ENCODE measurements at places on chromosomes 11 and 22.

- no peak for DNase-seq
These were observed 43.7 kb downstream of the RAB6A start for GRCh38 chr11:73717136-73717535.

GRCh38 chr11:93072229-93072914, 102.9 kb downstream of the MTNR1B start:
- DNase-seq, result no peak

DNA sequence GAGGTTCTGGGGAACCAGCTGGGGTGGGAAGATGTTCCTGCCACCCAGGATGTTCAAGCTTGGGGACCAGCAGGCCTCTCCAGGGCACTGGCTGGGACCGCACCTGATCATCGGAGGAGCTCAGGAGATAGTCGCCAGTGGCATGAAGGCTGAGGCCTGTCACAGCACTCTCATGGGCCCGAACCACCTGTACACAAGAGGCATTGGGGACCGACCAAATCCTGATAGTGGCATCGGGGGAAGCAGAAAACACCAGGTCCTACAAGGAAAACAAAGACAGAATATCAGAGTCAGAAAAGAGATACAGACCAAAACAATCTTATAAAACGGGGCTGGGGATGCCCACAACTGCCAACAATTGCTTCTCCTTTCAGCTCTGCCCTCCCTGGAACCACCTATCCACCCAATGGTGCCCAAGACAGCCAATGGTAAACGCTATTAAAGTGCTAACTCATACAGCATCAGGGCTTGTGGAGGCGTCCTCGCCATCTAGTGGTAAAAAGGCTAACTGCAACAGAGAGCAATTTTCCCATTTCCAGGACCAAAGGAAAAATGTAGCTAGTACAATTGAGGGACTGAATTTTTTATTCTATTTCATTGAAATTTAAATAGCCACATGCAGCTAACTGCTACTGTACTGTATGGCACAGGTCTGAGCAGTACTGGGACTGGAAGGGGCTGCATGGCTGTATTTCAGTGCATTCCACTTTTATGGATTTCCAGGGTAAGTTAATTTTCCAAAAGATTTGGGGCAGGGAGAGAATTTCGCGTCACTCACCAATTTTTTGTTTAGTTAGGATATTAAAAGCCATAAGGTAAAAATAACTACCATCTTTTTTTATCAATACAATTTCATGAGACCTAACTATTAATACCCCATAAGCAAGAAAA, 7.1 kb downstream of the PRPF19 start:
- peak; percentile 61 for DNase-seq

DNA sequence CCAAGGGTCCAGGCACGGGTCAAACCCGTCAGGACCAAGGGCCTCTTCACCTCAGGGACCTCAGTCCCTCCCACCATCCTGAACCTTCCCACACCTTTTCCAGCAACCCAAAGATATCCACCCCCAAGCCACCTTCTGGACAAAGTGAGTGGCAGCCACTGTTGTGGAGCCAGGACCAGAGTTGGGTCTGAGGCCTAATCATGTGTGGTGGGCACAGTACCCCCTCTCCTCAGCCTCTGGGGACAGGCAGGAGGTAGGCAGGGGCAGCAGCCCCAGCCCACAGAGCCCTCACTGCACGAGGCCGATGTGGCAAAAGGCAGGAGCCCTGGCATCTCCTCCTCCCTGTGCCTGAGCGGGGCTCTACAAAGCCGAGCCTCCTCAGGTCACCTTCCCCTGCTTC, 2.5 kb downstream of the KCNJ11 start:
- DNase-seq, result no peak

GRCh38 chr11:9708544-9708943, 44.7 kb downstream of the SWAP70 start:
- DNase-seq, result no peak

- DNase-seq, result no peak
These were observed 1.6 kb downstream of the CADM1 start for GRCh38 chr11:115502636-115503082.

GRCh38 chr11:115959081-115959486, 454.9 kb upstream of the CADM1 start:
- no peak for DNase-seq

DNA sequence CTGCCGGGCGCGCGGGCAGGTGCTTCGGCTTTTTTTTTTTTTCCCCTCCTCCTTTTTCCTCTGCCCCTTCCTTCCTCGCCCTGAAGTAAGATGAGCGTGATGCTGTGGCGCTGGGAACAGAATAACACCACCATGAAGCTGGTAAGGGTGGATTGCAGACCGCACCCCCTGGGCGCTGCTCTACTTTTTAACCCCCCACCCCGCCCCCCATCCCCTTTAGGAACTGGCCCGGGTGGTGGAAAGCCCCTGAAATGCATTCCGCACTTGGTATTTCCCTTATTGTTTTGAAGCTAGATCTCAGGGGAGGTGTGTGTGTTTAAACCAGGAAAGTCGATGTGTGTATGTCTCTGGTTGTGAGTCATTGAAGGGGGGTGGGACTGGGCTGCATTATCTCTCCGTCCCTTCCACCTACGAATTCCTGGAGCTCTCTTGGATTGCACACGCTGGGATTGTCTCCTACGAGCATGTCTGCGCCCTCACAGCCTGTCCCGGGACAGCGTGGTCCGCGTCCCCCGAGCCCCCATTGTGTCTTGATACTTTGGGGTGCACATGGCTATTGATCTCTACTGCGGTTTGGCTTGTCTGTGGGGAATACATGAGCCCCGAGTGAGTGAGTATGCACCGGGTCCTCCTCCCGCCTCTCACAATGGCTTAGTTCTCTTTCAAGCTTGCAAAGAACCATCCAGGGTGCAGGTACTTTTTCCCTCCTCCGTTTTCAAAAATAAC, 64.9 kb downstream of the NAV2 start:
- DNase-seq, result peak; percentile 70

DNA sequence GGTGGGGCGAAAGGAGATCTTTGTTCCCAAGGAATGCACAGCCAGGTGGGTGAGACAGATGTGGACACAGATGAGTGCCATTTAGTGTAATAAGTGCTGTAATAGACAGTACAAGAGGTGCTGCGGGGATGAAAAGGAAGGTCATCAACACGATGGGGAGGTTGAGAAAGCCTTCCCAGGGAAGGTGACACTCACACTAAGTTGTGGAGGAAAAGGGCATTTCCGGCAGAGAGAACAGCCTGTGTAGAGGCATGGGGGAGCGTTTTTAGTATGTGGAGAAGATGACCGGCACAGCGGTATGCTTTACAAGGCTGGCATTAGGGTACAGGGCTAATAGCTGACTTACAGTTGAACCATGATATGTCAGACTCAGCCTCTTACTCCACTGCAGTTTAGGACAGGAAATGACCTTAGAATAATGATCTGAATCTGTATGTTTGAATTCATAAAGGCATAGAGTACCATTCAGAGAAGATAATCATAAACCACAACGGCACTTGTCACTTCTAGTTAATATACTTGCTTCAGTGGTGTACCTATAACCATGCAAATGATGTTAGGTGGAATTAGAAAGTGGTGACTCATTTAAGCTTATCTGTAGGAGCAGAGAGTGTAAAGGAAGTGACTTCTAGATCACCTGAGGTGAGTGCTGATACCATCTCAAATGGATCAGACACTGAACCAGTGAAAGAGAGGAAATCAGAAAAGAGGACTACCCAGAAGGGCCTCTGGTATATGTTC, 60.6 kb downstream of the FAM83F start:
- DNase-seq, result no peak

GRCh38 chr22:37633089-37633624, 6.3 kb upstream of the SH3BP1 start:
- DNase-seq, result no peak

DNA sequence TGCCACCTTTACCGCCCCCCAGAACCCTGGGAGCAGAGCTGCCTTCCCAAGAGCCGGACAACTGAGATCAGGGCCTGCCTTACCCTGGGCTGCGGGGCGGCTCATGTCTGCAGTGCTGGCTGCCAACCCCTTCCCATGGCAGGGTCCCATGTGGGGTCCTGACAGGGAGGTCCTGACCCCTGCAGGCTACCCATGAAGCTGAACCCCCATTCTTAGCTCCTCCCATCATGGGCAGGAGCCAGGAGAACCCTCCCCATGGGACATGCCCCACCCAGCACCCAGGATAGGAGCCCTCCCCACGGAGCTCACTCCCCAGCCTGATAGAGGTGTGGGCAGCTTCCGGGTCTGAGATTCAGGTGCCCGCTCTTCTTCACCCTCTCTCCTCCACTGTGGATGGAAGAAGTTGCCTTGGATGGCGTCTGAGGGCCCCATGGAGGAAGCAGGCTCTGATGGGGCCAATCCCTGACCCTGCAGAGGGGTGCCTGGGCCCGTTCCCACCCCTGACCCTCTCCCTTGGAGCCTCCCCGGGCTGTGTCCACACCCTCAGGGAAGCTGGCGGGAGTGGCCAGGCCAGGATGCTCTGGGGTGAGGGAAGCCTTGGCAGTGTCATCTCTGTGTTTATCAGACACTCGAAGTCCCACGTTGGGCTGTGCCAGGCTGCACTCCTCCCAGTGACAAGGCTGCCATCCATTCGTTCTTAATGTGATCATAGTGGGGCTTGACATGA, 1508.2 kb downstream of the BRD1 start:
- DNase-seq, result no peak

- no peak for DNase-seq
These were observed 75.3 kb upstream of the MTNR1B start for GRCh38 chr11:92894197-92894596.

- DNase-seq, result peak; percentile 86
These were observed 8.1 kb downstream of the YWHAH start for GRCh38 chr22:31952472-31952871.

- no peak for DNase-seq
These were observed 17.1 kb upstream of the LRP5 start for GRCh38 chr11:68295271-68295670.

DNA sequence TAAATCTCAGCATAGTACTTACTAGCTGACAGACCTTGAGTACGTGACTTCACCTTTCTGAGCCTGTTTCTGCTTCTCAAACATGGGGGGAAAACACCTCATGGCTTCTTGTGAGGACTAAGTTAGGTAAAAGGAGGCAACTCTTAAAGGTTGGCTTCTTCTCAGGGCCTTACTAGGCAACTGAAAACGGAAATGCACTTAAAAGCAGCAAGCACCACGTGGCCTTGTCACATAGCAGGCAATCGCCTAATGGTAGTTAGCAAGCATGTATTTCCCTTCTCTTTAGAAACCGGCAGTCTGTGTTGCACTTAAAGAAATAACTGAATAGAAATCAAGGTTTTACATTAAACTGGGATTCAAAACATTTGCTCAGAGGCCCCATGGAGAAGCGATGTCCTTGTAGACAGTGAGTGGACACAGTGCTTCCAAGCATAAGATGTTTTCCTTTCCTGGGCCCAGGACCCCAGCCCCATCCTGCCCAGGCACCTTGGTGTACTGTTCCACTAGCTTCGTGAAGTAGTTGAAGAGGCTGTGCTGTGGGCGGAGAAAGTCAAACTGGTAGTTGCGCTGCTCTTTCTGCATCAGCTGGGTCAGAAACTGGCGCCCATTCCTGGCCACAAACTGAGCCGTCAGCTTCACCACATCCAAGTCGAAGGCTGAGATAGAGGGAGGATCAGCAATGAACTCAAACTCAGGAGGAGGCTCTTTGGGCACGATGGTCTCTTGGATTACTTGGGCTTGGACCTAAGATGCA, 12.1 kb downstream of the SF3A1 start:
- no peak for DNase-seq

DNA sequence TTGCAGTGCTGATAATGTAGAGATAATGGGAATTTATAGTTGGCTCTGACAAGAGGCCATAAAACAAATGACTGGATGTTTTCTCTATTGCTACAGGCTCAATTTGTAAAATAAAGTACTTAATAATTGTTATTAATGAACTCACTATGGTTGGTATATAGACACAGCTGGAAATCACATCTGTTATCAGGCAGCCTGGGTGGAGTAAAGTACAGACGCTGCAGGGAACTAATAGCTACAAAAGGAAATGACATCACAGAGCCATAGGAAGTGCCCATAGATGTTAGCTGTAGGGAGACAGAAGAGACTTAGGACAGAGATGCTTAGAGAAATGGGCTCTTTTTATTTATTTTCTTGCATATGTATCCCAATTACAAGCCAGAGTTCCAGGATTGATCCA, 81.0 kb upstream of the SNX19 start:
- DNase-seq, result no peak

DNA sequence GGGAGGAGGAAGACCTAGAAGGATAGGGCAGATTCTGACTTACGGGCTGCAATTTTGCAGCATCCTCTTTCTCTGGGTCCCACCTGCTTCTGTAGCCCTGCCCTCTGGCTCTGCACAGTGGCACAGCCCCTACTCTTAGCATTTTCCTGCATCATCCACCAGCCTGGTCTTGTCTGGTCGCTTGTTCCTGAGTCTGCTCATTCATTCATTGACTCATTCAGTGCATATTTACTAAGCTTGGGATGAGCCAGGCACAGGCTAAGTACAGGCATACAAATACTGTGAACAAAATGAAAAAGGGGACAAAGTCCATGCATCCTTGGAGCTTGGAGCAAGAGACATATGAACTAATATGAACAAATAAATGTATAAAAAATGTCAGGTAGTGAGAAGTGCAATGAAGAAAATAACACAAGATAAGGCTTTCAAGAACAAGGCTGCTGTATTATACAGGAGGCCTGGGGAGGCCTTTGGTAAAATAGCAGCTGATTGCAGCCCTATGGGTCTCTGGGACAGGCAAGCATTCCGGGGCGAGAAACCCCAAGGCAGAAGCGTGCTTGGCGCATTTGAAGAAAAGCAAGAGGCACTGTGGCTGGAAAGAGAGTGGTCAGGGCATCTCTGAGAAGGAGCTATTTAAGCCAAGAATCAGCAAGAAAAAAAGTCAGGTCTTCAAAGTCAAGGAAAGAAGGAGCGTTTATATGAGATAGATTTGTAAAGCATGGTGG, 108.0 kb upstream of the ALX4 start:
- DNase-seq, result no peak

DNA sequence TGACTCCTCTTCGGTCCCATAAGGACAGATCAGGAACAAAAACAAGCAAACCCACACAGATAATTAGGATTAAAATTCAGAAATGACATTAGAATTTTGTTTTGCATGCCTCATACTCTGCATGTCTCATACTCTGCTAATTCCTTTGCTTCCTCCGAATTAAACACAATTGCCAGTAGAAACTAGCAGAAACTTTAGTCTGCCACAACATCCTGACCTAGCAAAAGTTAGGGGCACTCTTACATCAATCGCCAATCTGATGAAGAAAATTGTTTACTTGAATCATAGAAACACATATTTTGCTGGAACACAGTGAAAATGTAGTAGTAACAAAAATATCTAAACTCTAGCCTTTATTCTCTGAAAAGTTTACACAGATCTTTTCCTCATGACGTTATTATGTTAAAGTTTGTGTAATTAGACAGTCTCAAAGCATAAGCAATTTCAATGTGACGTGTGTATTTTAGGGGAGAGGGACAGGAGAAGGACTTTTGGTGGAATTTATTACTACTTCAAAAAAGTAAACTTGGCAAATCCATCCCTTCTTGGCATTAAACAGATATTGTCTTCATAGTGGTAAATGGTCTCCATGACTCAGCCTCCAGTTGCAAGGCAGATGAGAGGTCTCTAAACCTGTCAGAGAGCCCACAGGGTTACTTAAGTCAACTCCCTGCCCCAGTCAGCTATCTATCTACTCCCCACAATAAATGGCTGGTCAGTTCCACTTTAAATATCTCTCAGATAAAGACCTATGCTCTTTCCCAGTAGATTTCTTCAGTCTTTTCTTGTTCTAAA, 249.8 kb upstream of the UBASH3B start:
- DNase-seq, result no peak
